Activated T-helper 17 cell treated with anti-CD3 and anti-CD28 coated beads, Interleukin-2, amount 50 U/mL, for 72 hours (primary cell): ENCODE measurements at places on chromosomes 16 and 17. TPM values are rescaled to one million over a fixed set of nuclear protein-coding genes. Genes with fewer than 3 reads are reported as not detected.

GRCh38 chr17:63039342-63039741 lies 73.3 kb downstream of the TANC2 start:
- ATAC-seq, result no peak

DNA sequence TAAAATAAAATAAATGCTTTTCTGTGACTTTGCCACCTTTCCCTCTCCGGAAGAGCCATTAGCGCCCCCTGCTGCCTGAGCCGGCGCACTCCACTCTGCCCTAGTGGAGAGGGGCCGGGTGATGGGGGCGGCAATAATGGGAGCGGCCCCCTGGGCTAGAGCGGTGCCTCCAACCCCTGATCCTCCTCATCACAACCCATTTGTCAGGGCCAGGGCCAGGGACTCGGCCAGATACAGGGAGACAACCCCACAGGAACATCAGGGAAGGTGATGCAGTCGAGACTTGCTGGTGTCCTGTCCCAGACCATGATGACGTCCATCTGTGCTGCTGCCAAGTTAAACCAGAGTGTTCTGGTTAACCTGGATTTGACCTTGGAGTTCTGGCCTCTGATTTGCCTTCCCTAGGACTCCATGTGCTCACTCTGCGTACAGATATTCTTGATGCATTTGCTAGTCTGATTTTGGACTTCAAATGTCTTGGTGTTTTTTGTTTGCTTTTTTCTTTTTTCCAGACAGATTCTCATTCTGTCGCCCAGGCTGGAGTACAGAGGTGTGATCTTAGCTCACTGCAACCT lies 46.1 kb upstream of the BPTF start:
- peak; percentile 65 for ATAC-seq

GRCh38 chr17:74754832-74755231 lies 6.4 kb downstream of the NHERF1 start:
- no peak for ATAC-seq

The MYO15A gene
- total RNA-seq, result 1.0 TPM

GRCh38 chr16:85399583-85400284 lies 213.4 kb upstream of the GSE1 start:
- ATAC-seq, result no peak

The C16orf96 gene
- total RNA-seq, result not detected

DNA sequence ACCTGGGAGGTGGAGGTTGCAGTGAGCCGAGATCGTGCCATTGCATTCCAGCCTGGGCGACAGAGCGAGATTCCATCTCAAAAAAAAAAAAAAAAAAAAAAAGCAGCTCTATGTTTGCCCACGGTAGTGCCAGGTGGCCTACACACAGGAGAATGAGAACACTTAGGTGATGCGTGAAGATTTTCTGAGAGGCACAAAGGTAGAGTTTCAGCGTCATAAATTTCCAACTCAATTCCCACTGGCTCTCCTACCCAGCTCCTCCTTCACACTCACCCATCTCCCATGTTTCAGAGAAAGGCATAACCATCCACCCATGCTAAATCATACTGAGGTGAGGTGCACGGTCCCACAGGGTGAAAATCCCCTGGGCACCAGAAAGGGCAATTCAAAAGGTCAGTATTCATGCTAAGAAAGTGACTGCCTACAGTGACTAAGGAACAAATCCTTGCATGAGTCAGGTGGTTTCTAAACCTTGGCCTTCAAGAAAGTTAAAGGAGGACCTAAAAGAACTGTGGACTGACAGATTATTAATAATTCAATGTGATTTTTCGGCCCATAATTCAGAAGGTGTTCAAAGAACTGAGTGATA lies 4.8 kb downstream of the DCAKD start:
- peak; percentile 39 for ATAC-seq

The PDILT gene
- not detected for total RNA-seq

The XAF1 gene
- total RNA-seq, result 10.1 TPM

The SLC9A5 gene
- 15.7 TPM for total RNA-seq

- ATAC-seq, result peak; percentile 70
Measured at GRCh38 chr17:47324224-47325020, 667 bp downstream of the EFCAB13 start.

DNA sequence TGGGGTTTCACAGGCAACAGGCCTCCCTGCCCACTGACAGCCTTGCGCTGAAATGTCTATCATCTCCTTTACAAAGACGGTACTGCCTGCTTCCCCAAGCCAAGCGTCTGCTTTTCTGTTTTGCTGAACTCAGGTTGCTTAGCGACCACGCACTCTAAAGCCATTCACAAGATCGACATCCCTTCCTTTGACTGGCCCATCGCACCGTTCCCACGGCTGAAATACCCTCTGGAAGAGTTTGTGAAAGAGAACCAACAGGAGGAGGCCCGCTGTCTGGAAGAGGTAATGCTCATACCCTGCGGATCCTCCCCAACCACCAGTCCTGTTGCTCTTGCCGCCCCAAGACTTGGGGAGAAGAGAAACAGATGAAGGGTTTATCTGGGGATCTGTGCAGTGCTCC lies 28.7 kb downstream of the TMEM186 start:
- no peak for ATAC-seq

The ZNF469 gene
- 0.30 TPM for total RNA-seq

The VAT1L gene
- total RNA-seq, result not detected

- ATAC-seq, result no peak
Measured at GRCh38 chr16:63145411-63145810, 1109.2 kb upstream of the CDH8 start.

GRCh38 chr17:42484304-42484703 lies 25.6 kb downstream of the ATP6V0A1 start:
- peak; percentile 96 for ATAC-seq
